ENCODE measurements at places on chromosomes 3 and 15.
A peak's percentile ranks its signal among the peaks of the same experiment; 100 is the strongest.

DNA sequence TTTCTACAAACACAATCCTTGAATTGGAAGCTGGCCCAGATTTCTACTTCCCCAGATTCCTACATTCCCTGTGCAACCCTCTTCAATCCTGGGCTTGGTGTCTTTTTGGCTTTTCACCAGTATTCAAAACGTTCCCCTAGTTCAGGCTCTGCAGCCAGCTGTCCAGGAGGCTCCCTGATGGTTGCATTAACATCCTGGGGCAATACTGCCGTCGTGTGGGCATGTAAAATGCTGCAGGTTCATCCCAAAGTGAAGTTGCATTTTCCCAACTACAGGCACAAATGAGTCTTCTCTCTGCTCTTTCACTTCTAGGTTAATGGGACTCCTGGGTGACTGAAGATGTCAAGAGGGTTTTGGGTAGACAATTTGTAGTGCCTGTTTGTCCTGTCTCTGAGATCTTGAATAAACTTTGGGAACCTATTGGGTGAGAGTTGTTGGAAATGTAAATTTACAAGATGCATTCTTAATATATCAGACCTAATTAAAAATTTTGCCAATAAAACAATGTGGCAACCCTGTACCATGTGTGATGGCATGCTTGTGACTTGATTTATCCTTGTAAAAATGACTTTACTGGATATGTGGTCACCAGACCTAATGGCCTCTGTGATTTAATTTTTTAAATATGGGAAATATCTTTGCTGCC, 28.6 kb downstream of the SOX14 start:
- no peak for DNase-seq

DNA sequence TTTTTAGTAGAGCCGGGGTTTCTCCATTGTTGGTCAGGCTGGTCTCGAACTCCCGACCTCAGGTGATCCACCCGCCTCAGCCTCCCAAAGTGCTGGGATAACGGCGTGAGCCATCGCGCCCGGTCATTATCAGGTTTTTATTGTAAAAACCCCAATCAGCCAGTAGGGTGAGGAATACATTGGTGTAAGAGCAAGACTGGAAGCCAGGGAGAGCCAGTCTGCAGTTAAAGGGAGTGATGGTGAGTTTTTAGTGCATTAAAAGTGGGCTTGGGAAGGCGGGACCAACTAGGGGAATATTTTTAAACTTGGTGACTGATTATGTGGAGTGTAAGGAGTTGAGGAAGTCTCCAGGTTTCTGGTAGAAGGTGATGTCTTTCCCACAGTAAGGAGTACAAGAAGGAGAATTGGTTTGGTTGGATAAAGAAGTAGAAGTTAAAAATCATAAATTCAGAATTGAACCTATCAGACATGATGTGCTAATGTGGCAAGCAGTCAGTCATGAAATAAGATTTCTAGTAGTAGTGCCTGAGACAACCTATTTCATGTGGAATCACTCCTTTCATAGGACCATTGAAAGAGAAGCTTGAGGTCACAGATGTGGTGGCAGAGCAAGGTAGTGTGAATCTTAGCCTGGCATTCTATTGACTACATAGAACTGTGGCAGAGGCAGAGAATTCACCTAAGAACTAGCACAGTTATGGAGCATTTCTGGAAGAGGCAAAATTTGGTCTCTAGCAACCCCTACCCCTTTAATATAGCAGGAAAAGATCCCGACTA, 2.4 kb upstream of the DCBLD2 start:
- no peak for DNase-seq

DNA sequence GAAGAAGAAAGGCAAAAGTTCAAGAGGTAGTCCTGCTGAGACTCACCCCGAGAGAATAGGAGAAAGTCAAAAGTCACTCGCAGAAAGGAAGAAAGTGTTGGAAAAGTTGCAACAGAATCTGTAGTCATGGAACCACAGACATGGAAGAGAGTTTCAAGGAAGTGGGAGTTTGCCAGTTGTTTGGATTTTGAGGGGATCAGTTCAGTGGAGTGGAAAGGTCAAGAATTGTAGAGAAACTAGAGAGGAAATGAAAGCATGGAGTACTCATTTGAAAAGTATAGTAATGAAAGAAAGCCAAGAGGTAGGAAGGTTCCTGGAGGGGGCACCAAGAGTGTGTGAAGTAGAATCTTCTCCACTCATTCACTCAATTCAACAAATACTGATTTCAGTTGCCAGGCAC, 34.7 kb downstream of the SPTSSB start:
- DNase-seq: no peak

GRCh38 chr3:128176276-128176833, 23.1 kb downstream of the EEFSEC start:
- no peak for DNase-seq

GRCh38 chr3:72231439-72232196, 446.7 kb upstream of the PROK2 start:
- DNase-seq: no peak

DNA sequence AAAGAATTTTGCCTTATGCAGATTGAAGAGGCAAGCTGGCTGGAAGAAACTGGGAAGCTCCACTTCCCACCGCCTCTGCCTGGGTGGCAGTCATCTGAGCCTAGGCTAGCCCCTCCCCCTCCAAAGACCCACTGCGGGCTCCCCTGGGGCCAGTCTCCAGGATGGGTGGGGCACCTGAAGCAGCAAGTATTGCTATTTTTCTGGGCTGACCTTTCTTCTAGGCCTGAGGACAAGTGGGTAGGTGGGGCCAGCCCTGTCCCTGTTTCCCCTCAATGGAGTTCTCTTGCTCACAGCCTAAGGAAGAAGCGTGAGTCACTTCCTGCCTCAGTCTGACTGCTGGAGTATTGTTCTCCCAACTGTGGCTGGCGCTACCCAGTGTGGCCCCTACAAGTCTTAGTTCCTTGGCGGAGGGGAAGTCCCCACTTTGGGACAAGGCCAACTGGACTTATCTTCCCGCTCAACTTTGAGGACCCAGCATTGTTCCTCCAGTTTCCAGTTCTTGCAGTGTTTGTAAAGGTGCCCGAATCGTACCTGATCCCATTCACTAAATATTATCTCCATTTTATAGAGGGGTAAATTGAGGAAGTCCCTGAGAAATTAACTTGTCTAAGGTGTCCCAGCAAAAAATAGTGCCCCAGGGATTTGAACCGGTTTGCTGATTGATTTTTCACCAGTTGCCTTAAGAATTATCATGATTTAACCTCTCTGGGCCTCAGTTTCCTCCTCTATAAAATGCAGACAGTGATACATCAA, 1.4 kb downstream of the FURIN start:
- DNase-seq: peak; percentile 76

DNA sequence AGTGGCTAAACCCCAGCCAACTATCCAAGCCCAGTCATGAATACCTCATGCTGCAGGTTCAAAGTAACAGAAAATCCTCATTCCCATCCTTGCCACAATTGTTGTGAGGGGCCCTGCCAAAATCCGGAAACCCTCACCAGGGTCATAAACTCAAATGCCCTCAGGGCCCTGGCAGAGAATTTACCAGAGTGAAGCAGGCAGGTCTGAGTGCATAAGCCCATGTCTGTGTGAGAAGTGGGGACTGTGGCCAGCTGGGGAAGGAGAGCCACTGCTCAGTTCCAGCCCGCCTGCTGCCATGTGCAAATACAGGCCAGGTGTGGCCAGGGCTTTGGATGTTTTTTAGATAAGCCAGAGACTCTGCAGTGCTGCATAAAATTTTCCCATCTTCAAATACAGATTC, 7.0 kb downstream of the CEP152 start:
- no peak for DNase-seq

GRCh38 chr3:43997788-43998369, 243.8 kb upstream of the TOPAZ1 start:
- DNase-seq: peak; percentile 30

DNA sequence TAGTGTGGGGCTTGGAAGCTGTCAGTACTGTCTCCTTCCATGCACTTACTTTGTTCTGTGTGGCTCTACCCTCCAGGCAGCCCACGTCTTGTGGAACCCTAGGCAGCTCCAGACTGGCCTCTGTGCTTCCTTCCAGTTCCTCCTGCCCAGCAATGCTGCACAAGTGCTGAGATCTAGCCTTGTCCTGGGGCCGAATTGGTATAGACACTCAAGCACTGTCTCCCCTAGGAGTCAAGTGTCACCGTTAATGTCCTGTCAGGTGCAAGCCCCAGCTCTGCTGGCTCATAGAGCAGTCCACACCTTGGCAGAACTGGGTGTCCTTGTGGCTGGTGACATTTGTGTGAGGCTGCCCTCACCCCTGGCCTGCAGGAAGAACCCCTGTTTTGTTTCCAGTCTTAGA, 130.1 kb downstream of the EEFSEC start:
- DNase-seq: no peak

- peak; percentile 49 for DNase-seq
These were observed 95.7 kb downstream of the NEDD4 start for GRCh38 chr15:55897560-55898336.

GRCh38 chr3:161851941-161852566, 355.4 kb downstream of the OTOL1 start:
- DNase-seq: peak; percentile 14

- no peak for DNase-seq
These were observed 316.6 kb downstream of the NTRK3 start for GRCh38 chr15:87939848-87940457.

DNA sequence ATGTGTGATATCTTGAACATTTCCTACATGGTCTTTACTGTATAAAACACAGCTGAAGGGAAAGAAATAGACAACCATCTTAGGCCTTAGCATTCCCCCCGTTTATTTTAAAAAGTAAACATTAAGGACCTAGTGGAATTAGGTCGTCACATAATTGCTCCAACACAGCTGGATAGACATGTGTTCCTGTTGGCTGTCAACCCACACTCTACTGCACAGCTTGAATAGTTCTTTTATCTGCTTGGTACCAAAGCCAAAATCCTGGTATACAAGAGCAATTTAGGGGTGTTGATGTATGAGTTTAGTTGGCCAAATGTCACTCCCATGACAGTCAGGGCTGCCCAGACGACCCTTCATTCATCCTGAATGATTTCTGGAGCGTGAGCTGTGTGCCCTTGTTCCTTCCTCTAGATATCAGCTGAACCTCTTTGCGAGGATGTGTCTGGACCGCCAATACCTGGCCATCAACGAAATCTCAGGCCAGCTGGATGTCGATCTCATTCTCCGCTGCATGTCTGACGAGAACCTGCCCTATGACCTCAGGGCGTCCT, 179.7 kb downstream of the ITPR1 start:
- DNase-seq: no peak

GRCh38 chr15:74869372-74869725, 3.8 kb downstream of the SCAMP2 start:
- DNase-seq: no peak

DNA sequence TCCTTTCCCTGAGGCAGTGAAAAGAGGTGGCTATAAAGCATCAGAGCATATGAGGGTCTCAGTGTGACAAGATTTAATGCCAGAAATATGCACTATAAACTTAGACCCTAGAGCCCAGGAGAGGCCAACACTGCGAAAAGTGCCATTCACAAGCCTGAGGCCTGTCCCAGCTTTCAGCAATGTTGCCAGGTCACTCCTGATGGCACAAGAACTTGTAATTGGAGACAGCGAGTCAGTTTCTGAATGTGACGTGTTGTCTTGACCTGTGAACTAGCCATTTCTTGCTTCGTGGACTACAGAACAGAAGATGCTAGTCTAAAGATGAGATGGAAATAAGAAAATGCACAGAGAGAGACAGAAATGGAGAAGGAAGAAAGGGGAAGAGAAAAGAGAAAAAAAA, 87.9 kb downstream of the WDR72 start:
- no peak for DNase-seq

DNA sequence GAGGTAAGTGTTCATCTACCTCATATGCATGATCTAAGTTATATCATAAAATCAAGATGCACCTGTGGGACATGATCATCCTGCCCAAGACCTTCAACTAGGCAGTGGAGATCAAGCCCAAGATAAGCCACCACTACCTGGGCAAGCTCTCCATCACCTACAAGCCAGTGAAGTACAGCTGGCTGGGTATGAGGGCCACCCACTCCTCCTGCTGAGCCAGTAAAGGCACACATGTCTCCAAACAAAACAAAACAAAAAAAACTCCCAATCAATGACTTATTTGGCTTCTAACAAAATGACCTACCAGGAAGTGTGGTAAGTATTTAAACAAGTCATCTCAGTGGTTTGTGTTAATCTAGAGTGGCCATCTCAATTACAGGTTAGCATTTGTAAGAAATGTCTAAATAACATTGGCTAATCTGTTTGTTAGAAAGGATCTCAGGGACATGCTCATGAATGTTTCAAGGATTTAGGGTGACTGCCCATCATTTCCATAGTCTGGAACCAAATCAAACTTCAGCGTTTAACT, 3.1 kb downstream of the PAQR9 start:
- DNase-seq: no peak

GRCh38 chr3:141323936-141324704, 44.2 kb upstream of the ZBTB38 start:
- DNase-seq: no peak

GRCh38 chr3:118548434-118548833, 486.2 kb downstream of the IGSF11 start:
- no peak for DNase-seq

GRCh38 chr3:63995086-63995485, 28.2 kb downstream of the PSMD6 start:
- no peak for DNase-seq

DNA sequence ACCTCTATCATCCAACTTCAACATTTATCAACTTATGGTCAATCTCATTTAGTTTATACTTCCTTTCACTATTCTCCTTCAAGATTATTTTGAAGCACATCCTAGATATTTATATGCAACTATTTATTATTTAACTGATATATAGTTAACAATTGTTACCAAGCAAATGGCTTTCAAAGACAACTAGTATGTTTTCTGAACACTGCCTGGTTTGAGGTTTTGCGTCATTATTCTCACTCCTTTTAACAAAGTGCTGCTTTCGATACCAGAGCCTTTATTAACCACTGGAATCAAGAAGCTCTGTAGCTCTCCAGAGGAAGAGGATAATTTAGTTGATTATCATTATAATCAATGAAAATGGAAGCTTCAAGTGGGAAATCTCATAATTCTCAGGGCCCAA, 19.6 kb downstream of the ZIC1 start:
- DNase-seq: no peak

- no peak for DNase-seq
These were observed 44.4 kb downstream of the MECOM start for GRCh38 chr3:169618894-169619792.

Data from hepatic stellate cell (primary cell).